Neural progenitor cell (in vitro differentiated cells): ENCODE measurements at places on chromosomes 16 and 17.

DNA sequence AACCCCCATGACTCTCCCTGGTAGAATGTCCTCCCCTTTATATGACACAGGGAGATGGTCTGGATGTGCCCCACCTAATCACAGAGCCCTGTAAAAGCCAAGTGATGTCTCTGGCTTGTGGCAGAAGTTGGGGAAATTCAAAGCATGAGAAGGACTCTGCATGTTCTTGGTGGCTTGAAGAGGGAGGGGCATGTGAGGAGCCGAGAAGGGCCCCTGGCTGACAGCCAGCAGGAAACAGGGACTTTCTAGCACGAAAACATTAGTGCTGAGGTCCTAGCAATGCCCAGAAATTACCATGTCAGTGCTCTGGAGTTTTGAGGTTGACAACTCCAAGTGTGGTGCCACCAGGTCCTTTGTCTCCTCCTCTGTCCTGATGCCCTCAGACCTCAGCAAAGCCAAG is 75.9 kb downstream of the USP22 start:
- no peak for DNase-seq

DNA sequence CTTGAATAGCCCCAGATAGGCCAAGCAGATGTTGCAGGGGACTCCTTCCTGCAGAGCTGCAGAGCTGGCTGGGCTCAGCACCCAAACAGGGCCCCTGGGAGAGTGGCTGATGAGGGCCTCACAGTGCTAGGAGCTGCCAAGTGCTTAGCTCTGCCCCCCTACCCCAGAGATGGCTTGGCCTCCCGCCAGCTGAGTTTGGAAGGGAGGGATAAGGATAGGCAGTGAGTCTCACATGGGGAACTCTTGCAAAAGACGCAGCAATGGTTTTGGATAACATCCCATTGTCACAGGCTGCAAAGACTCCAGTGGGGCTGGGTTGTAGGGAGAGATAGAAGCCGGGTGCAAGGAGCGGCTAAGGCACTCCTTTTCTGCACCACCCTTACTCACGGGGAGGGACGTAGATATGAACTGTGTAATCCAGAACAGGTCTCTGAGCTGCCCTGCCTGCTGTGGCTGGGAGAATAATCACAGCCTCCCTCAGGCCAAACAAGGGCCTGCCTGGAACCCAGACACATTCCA is 52.9 kb upstream of the MAF start:
- no peak for DNase-seq

GRCh38 chr17:5705876-5706576 is 121.7 kb upstream of the NLRP1 start:
- no peak for DNase-seq

DNA sequence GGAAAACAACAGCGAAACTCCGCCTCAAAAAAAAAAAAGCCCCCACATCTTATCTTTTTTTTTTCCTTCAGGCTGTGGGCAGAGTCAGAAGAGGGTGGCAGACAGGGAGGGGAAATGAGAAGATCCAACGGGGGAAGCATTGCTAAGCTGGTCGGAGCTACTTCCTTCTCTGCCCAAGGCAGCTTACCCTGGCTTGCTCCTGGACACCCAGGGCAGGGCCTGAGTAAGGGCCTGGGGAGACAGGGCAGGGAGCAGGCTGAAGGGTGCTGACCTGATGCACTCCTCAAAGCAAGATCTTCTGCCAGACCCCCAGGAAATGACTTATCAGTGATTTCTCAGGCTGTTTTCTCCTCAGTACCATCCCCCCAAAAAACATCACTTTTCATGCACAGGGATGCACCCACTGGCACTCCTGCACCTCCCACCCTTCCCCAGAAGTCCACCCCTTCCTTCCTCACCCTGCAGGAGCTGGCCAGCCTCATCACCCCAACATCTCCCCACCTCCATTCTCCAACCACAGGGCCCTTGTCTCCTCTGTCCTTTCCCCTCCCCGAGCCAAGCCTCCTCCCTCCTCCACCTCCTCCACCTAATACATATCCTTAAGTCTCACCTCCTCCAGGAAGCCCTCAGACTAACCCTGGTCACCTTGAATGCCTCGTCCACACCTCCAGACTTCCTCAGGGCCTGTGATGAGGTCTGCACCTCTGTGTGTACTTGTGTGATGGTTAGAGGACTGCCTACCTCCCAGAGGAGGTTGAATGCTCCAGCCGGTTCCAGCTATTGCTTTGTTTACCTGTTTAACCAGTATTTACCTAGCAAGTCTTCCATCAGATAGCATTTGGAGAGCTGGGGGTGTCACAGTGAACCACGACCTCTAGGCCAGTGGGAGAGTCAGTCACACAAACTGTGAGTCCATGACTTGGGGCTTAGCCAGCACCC is 1.2 kb upstream of the HBA1 start:
- DNase-seq, result no peak

DNA sequence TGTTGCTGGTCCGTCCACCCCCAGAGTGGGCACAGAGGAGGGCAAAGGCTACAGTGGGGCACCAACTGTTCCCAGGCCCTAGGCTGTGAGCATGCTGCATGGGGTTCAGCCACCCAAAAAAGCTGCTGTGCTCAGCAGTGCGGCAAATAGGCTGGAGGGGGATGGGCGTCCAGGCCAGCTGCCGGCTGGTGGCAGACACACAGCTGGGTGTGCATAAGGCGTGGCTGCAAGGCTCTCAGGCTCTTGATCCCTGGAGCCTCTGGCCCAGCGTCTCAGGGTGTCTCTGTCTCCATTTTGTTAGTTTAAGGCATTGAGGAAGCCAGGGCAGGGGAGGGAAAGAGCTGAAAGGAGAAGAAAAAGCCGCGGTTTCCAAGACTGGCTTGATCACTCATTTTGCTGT is 8.8 kb downstream of the RPL19 start:
- DNase-seq, result peak; percentile 67

DNA sequence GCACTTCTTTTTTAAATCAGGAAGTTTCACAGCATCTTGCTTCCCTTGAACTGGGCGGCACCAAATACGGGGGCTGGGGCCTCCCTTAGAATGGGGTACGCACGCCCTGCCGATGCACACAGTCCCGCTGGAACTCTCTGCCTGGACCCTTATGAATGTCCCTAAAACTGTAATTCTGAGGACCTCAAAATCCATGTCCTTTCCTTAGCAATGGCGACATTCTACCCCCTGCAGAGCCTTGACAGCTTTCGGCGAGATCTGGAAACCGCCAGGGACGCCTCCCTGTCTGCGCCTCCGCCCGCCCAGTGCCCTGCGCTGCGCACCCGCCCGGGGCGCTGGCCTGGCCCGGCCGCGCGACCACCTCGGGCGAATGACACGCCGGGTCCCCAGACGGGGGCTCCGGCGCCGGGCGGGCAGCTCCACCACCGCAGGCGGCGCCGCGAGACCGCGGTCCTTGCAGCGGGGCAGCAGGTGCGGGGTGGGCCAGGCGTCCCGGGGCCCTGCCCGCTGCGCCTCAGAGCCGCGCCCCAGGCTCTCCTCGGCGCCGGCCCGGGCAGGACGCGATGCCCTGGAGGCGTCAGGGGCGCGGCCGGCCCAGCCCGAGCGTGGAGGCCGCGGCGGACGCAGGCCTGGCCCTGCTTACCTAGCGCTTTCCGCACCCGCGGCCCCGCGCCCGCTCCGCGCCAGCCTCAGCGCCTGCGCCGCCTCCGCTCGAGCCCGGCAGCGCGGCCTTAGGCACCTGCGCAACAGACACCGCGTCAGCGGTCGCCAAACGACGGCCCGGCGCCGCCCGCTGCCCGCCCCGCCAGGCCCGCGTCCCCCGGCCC is 548 bp downstream of the HAGH start:
- DNase-seq, result peak; percentile 91

DNA sequence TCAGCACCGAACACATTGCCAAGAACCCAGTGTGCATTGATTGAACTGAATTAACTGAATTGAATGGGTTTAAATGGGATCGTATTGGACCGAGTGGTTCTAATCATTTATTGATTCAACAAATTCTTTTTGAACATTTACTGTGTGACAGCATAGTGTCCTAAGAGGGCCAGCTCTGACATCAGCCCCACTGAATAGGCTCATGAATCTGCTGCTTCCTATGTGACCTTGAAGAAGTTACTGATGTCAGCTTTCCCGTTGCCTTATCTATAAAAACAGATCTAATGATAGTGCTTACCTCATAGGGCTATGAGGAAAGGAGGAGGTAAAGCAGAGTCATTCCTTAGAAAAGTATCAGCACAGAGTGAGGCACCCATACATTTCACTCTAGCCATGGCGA is 226.3 kb downstream of the CBLN1 start:
- DNase-seq, result no peak

DNA sequence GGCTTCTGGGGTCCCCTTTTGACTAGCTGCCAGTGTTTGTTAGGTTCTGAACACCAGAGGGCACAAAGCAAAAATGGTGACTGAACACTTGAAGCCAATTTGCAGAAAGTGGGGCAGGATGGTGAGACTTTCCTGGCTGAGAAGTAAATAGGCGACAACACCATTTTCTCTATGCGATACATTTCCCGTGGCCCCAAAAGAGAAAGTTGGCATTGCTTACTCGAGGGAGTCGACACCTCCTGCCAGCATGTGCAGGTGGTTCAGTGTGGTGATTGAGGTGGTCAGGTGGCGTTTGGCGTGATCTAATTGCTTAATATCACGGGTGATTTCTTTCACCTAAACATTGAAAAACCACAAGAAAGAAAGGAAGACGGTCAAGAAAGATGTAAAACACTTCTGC is 59.0 kb downstream of the VPS53 start:
- no peak for DNase-seq

GRCh38 chr17:69405096-69405495 is 9.4 kb upstream of the MAP2K6 start:
- DNase-seq, result no peak

GRCh38 chr16:71264299-71264698 is 24.9 kb downstream of the CMTR2 start:
- no peak for DNase-seq

DNA sequence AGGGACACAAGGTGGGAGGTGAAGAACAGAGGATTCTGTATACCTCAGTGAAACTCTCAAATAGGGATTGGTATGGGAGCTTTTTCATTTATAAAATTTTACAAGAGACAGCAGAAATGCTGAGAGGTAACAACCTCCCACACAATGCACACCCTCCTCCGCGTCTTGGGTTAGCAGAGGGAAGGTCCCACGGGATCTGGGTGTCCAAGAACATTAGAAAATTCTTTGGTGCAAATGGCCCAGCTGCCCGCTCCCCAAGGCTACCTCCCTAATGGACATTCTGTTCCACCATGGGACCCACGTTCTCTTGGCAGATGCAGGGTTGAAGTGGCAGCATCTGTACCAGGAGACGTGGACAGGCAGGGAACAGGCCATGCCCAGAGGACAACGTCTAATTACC is 22.5 kb downstream of the GPR139 start:
- no peak for DNase-seq

GRCh38 chr16:89119661-89120141 is 26.0 kb downstream of the ACSF3 start:
- DNase-seq, result no peak

DNA sequence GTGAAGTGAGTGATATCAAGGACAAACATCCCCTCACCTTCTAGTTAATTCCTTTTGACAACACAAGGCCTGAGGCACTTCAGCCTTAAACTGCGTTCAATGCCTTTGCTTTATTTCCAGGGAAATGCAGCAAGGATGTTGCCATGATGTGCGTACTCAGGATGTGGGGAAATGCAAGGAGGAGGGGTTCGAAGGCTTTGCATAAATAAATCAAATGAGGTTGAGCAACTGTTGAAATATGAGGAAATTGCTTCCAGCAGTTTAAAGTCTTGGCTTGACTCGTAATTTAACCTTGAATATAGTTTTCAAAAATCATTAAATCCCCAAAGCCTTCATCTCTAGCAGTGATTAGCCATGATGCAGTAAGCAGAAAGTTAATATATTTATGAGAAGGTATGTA is 81.8 kb upstream of the CCL2 start:
- DNase-seq, result no peak

- no peak for DNase-seq
These were observed 100.8 kb upstream of the CORO6 start for GRCh38 chr17:29723278-29724047.

- no peak for DNase-seq
These were observed 13.6 kb downstream of the TAC4 start for GRCh38 chr17:49834118-49834743.

GRCh38 chr17:81165246-81166032 is at the start of gene PVALEF:
PVALEF (plus strand) TSS chr17:81165507; CDS start chr17:81181227, 15,720 bp downstream.
- DNase-seq, result peak; percentile 71

GRCh38 chr17:67911059-67911782 is 85.0 kb downstream of the C17orf58 start:
- DNase-seq, result no peak

GRCh38 chr16:30605158-30605557 is 5.0 kb downstream of the ZNF689 start:
- no peak for DNase-seq

GRCh38 chr17:5843366-5844026 is 226.7 kb upstream of the WSCD1 start:
- no peak for DNase-seq

- DNase-seq, result no peak
These were observed 27.5 kb downstream of the MPG start for GRCh38 chr16:105521-105920.

- no peak for DNase-seq
These were observed 4.6 kb upstream of the SPATA32 start for GRCh38 chr17:45266372-45266926.

GRCh38 chr17:4657678-4658077 is 16.2 kb upstream of the ALOX15 start:
- no peak for DNase-seq

GRCh38 chr16:84603140-84603816 is 14.6 kb downstream of the COTL1 start:
- no peak for DNase-seq

GRCh38 chr17:79255456-79255855 is 180.8 kb downstream of the ENGASE start:
- DNase-seq, result no peak

- no peak for DNase-seq
These were observed 14.5 kb downstream of the TSPOAP1 start for GRCh38 chr17:58313815-58314705.

GRCh38 chr16:88602091-88602490 is 31.9 kb downstream of the ZC3H18 start:
- no peak for DNase-seq

DNA sequence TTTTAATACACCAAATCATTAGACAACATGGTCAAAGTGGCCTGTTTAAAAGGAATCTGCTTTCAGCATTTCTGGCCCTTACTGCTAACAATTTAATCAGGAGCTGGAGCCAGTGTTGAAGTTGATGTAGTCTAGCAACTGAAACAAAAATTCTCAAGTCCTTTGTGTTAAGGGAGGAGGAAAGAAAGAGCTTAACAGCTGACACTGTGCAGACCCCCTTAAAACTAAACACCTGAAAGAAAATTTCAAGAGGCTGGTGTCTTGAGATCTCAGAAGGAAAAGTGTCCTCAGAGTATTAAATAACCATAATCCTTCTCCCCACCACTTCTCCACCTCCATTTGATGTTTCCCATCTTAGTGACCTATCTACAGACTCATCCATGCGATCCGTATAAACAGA is 232.1 kb downstream of the FTO start:
- no peak for DNase-seq

GRCh38 chr17:61132524-61132923 is 267.1 kb upstream of the TBX2 start:
- DNase-seq, result no peak
